PC-3 (cell line): ENCODE measurements at places on chromosomes 2 and 18. TPM values are rescaled to one million over a fixed set of nuclear protein-coding genes. Genes with fewer than 3 reads are reported as not detected.

The XIRP2 gene
- total RNA-seq: 0.11 TPM in 1 of 2 replicates, not detected in the other

DNA sequence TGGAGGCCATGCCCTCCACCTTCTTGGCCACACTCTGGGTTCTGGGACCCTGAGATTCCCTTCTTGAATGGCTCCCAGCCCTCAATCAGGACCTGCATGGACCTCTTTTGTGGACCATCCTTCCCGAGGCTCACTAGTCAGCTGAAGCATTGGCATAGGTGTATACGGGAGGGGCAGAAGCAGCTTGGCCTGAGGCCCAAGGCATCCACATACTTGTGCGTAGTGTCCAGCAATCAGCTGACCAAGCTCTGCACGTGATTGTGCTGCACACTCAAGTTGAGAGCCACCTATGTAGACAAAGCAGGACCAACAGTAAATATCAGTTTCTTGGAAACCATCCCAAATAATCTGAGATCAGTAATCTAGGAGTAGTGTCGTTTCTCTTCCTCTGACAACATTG is 119.6 kb downstream of the INSIG2 start:
- DNase-seq: no peak

The TUBA4B gene
- total RNA-seq: not detected in 2 replicates

The CKAP2L gene
- total RNA-seq: 16.0 and 20.7 TPM in 2 replicates
